ENCODE measurements at places on chromosomes 1 and 21. TPM values are rescaled to one million over a fixed set of nuclear protein-coding genes. Genes with fewer than 3 reads are reported as not detected.

The GBP7 gene
- total RNA-seq: not detected

The ADCY10 gene
- 0.07 TPM for total RNA-seq

The WNT2B gene
- total RNA-seq: 6.0 TPM

The PDE9A gene
- 0.60 TPM for total RNA-seq

The TAS1R3 gene
- total RNA-seq: 0.28 TPM

The RAD54L gene
- total RNA-seq: 9.9 TPM

The RHBG gene
- total RNA-seq: not detected

The ASAP3 gene
- total RNA-seq: 27.6 TPM

All from chondrocyte (in vitro differentiated cells).